ENCODE measurements at places on chromosomes 6 and 20.

GRCh38 chr6:27238010-27238983, 9.2 kb upstream of the PRSS16 start:
- DNase-seq = no peak

- no peak for DNase-seq
Measured at GRCh38 chr6:97815301-97815812, 532.3 kb upstream of the MMS22L start.

- DNase-seq = no peak
Measured at GRCh38 chr20:59585714-59586409, 18.5 kb upstream of the PHACTR3 start.

- no peak for DNase-seq
Measured at GRCh38 chr6:1417718-1418117, 28.3 kb downstream of the FOXF2 start.

- DNase-seq = no peak
Measured at GRCh38 chr6:132357120-132357519, 44.2 kb downstream of the MOXD1 start.

- DNase-seq = no peak
Measured at GRCh38 chr6:81793821-81794475, 41.5 kb upstream of the TENT5A start.

DNA sequence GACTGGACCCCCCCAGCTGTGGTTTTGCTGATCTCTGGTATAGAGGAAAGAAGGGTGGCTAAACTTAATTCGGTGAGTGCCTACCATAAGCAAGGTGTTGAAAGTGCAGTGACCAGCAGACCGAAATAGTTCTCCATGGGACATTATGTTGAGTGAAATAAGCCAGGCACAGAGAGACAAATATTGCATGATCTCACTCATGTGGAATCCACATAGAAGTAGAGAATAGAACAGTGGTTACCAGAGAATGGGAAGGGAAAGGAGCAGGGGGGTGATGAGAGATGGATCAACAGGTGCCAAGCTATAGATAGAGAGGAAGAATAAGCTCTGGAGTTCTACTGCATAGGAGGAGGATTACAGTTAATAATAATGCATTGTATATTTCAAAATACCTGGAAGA, 9.7 kb upstream of the GCNT2 start:
- DNase-seq = no peak

GRCh38 chr6:77656999-77657764, 4.3 kb downstream of the MEI4 start:
- no peak for DNase-seq

DNA sequence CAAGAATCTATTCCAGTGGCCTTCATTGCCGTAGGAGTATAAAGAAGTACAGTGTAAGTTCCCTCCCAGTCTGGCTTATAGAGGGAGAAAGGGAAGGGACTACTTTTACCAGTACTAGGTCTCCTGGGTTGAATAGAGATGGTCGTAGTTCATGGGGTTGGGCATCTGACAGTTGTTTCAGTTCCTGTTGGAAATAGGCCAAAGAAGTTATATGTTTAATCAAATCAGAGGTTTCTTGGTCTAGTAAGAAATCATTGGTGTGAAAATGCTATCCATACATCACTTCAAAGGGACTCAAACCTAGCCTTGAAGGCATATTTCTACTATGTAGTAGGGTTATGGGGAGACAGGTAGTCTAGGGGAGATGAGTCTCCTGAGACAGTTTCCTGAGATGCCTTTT, 45.6 kb upstream of the MAN1A1 start:
- DNase-seq = no peak

DNA sequence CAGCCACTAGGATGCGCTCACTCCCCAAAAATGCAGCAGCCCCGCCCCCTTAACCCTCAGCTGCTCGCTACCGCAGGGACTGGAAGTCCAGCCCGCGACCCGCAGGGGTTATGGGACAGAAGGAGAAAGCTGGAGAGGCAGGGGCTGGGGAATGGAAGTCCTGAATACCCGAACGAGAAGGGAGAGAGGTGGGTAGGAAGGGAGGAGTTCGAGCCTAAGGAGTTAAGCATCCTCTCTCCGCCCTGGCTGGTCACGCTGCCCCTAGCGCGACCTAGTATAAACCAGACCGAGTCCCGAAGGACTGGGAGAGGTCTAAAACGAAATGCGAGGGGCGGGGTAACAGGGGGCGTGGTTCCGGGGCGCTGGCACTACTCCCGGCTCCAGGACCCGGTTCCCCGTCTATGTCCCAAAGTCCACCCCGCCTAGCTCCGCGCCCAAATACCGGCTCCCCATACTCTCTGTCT, 448 bp upstream of the DDAH2 start:
- DNase-seq = peak; percentile 61

DNA sequence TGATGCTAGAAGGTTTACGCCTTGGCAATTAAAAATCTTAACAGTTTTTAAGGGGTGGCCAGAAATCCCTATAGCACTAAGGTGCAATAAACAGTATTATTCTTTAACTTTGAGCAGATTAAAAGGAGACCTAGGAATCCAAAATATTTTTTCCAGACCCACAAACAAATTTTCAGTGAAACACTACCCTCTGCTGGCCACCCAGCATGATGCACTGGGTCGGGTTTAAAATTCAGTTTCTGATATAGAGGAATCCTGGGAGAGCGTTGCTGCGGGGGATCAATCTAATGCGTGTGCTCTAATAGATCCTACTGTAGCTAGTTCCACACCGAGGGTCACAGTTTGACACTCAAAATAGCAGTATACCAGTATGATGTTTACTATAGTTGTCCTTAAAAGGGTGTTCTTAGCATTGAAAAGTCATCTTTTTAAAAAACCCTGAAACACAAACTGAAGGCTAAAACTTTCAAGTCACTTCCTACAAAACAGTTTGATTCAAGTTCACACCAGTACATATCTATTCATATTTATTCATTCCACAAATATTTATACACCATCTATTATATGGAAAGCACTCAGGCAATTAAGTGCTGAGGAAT, 10.2 kb downstream of the UBE3D start:
- DNase-seq = no peak

GRCh38 chr6:113009682-113010081, 662.6 kb downstream of the RFPL4B start:
- no peak for DNase-seq

DNA sequence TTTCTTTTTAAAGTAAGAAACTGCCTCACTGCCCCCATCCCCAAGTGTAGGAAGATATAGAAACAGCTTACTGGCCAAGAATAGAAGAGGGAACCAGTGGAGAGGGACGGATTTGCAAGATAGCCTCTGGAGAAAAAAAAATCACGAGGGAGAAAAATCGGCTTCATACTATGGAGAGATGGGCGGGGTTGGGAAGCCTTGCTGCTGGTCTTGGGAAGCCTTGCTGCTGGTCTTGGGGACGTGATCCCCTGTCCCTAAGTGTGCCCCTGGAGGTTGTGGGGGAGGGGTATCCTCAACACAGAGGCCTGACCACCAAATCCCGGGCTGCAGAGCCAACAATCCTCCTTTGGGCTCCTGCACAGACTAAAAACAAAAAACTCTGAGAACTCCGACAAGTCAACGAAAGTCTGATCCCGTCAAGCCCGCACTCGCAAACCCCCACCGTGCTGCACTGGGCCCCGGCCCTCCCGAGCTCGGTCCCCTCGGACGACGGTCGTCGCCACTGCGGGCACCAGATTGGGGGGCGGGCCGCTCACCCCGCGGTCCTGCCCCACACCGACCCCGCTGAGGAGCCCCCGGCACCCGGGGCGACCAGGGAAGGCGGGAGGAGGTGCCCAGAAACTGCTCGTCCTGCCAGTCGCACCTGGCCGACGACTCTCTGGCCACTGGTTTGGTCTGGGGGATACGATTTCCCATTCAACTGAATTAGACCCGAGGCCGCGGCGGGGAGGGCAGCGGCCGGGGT, 750 bp downstream of the MAP7 start:
- DNase-seq = no peak

GRCh38 chr20:56995635-56996075, 270.8 kb downstream of the BMP7 start:
- no peak for DNase-seq

- DNase-seq = no peak
Measured at GRCh38 chr6:72620871-72621290, 983 bp upstream of the KCNQ5 start.

DNA sequence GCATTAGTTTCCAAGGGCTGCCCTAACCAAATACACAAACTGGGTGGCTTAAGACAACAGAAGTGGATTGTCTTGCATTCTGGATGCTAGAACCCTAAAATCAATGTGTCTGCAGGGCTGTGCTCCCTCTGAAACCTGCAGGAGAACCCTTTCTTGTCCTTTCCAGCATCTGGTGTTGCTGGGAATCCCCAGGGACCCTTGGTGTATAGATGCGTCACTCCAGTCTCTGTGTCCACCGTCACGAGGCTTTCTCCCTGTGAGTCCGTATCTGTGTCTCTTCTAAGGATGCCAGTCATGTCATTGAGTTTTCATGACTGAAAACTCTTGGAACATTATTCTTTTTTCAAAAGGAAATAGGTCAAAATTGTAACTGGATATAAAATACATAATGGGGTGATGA, 142.9 kb downstream of the RNASET2 start:
- DNase-seq = no peak

DNA sequence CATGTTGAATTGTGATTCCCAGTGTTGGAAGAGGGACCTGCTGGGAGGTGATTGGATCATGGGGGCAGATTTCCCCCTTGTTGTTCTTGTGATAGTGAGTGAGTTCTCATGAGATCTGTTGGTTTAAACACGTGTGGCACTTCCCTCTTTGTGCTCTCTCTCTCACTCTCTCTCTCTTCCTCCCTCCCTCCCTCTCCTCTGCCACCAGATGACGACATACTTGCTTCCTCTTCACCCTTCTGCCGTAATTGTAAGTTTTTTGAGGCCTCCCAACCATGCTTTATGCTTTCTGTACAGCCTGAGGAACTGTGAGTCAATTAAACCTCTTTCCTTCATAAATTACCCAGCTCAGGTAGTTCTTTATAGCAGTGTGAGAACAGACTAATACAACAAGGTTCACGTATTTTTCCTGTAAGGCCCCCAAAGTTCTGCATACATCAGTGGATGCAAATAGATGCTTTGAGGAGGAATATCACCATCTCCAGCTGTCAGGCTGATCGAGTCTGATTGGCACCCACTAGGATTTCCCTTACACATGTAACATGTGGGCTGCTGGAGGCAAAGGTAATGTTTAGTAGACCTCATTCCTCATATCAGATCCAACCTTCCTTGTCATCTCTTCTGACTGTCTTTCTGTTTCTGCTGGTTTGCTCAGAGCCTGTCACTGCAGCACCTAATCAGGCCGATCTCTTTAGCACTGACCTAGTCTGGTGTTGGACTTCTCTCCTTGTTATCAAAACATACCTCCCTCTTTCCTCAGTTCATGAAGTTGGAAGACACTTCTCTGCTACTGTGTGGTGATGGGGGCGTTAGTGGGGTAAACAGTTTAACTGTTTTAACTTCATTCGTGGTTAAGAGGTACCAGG, 54.3 kb upstream of the BACH2 start:
- DNase-seq = no peak

DNA sequence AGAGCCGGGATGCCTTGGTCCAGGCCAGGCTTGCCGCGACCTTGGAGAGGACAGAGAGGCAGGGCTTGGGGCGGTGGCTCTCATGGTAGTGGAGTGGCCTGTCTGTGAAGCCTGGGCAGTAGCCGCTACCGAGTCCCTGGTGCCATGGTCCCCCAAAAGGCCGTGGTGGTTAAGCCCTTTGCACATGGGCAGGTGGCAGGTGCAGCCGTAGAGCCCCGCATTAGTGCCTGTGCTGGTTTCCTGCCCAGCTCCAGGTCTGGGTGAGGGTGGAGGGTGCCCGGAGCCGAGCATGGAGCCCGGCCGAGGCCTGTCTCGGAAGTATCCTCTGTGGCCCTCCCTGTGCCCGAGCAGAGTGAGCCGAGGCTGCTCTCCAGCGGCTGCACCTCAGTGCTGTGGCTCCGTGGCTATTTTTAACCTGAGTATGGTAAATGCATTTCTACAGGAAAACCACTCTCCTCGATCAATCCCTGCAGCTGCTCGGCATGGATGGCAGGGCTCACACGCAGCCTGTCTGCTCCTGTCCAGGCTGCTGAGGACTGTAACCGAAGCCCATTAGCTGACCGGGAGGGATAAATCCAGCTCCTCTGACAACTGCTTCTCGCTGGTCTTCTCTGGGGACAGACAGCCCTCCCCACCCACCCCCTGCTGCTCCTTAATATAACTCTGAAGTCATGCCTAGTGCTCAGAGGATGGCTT, 36.3 kb upstream of the GATA5 start:
- DNase-seq = no peak

DNA sequence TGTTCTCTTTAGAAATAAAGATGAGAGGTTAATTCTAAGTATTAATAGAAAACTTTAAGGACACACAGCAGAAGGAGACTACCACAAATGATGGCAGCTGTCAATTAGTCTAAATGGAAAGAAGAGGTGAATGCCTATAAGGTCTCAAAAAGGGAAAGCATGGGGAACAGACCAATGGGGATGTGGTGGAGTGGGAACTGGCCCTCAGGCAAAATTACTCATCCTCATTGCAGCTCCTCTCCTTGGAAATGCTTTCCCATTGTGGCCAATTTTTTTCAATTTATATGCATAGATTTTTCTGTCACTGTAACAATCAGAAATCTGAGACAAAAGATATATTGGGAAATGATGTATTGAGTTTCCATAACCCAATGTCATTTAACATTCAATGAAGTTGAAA, 222.9 kb upstream of the DEFB112 start:
- DNase-seq = no peak

GRCh38 chr6:26170181-26170580, 83.0 kb downstream of the HFE start:
- no peak for DNase-seq

- DNase-seq = no peak
Measured at GRCh38 chr6:109944448-109944847, 33.7 kb upstream of the GPR6 start.

GRCh38 chr6:31365864-31366263, 8.9 kb upstream of the HLA-B start:
- no peak for DNase-seq

- no peak for DNase-seq
Measured at GRCh38 chr20:61736751-61737310, 328.9 kb downstream of the TAF4 start.

- DNase-seq = no peak
Measured at GRCh38 chr6:2157441-2158127, 87.8 kb downstream of the GMDS start.

DNA sequence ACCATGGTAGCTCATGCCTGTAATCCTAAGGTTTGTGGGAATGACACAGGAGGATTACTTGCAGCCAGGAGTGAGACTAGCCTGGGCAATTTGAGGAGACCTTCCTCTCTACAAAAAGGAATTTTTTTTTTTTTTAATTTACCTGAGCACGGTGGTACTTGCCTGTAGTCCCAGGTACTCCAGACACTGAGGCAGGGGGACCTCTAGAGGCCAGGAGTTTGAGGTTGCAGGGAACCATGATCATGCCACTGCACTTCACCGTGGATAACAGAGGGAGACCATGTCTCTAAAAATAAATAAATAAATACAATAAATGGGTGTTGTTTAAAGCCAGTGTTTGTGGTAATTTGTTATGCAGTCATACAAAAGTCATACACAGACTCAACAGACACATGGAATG, 2.4 kb upstream of the HLA-F start:
- DNase-seq = no peak

- no peak for DNase-seq
Measured at GRCh38 chr20:52668626-52669025, 303.5 kb upstream of the TSHZ2 start.
